Astrocyte of the cerebellum (primary cell): ENCODE measurements at places on chromosomes 16 and 17.

GRCh38 chr17:47224966-47225365 lies 15.8 kb downstream of the MYL4 start:
- DNase-seq = no peak

- no peak for DNase-seq
These were observed 874 bp downstream of the CMTM3 start for GRCh38 chr16:66605177-66605978.

DNA sequence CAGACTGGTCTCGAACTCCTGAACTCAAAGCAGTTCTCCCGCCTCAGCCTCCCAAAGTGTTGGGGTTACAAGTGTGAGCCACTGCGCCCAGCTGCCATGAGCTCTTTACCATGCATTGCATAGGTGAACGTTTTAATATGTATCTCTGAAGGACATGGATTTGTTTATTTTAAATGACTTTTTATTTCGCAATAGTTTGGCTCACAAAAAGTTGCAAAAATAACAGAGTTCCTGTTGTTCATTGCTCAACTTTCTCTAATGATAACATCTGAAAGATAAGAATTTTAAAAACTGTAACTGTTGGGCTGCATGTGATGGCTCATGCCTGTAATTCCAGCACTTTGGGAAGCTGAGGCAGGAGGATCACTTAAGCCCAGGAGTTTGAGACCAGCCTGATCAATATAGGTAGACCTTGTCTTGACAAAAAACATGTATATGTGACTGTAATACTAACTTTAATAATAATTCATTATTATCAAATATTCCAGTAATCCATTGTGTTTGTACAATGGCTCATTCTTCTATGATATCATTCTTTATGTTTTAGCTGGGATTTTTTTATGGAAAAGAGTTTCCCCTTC lies 80.1 kb downstream of the ABCC1 start:
- no peak for DNase-seq

- DNase-seq = peak; percentile 38
These were observed 8.9 kb upstream of the WSCD1 start for GRCh38 chr17:6061290-6061689.

DNA sequence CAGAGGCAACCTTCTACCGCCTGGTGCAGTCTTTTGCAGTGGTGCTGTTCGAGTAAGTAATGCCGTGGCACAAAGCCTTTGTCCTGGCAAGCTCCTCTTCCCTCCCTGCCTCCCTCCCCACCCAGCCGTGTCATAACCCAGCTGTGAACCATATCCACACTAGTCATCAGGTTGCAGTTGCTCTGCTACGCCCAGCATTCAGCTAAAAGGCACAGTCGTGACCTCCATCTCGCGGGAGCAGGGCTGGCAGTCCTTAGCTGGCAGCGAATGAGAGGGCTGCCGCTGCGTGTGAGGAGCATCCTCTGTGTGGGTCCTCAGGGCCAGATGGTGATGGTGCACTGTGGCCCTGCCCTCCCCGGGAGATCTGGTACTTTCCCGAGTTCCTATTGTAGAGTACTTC lies 39.3 kb downstream of the CIBAR2 start:
- DNase-seq = no peak

- no peak for DNase-seq
These were observed 188.4 kb upstream of the TBX2 start for GRCh38 chr17:61211236-61211635.

DNA sequence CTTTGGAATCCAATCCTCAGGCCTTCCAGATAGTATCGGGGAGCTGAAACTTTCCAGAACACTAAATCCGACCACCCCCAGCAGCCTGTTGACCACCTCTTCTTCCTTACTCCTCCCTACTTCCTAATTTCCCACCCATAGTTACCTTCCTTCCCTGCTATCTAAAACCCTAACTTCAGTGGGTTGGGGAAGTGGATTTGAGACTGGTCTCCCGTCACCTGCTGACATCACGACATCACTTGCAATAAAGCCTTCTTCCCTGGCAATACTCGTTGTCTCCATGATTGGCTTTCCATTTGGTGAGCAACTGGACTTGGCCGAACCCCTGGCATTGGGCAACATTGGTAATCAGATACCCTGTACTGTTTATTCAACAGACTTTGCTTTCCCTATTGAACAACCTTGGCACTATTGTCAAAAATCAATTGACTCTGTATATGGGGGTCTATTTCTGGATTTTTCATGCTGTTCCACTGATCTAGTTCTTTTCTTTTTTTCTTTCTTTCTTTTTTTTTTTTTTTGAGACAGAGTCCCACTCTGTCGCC lies 11.8 kb upstream of the FOXK2 start:
- DNase-seq = no peak

DNA sequence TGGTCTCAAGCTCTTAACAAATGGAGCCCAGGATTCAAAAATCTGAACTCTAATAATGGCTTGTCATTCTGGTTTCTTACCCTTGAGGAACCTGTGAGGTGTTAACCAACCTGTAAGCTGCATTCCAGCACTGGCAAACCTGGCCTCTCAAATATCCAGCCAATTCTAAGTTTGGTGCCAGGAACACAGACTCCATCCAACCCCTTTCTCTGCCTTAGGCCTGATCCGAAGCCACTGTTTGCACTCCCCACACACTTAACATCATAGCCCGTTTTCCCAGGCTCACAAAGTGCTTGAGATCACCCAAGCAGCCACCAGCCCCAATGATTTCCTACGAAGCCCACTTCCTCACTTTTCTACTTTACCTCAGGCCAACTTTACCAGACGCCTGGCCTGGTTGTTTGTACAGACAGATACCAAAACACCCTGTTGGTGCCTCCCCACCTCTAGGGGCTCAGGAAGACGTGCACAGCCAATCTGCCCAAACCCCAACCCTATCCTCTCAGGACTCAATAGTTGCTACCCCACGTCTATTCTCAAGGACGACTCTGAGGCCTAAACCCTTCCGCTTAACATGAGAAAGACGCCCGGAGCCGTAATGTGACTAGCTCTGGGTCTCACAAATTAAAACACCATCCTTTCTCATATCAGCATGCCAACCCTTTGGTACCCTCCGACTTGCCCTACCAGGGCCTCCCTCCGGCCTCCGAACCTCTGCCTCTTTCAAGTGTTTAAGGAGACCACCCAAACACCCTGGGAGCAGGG lies 3.2 kb upstream of the PER1 start:
- DNase-seq = no peak

DNA sequence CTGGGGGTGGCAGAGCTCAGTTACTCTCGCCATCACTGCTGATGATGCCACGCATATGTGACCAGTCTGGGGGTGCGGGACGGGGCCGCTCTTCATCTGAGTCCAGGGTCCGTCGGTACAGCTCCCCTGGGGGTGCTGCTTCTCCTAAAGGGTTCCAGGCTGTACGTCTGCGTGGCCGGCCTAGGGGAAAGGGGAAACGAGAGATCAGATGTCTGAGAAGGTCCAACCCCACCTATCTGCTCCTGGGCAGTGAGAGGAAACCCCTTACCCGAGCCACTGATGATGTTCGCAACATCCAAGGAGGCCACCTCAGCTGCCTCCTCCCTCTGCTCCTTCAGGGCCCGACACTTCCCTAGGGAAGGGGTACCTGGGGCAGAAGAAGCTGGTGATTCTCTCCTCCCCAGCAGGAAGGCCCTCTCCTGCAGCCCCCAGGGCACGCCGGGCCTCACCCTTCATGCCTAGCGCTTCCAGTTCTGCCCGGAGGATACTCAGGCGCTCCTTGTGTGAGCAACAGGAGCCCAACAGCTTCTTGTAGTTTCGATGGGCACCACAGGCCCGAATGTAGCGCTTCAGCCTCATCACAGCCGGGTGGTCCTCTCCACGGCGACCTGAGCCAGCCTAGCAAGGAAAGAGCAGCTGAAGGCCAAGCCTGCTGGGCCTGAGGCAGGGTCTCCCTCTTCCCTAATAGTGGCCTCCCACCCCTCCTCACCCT lies 2.1 kb downstream of the HIRIP3 start:
- DNase-seq = no peak

DNA sequence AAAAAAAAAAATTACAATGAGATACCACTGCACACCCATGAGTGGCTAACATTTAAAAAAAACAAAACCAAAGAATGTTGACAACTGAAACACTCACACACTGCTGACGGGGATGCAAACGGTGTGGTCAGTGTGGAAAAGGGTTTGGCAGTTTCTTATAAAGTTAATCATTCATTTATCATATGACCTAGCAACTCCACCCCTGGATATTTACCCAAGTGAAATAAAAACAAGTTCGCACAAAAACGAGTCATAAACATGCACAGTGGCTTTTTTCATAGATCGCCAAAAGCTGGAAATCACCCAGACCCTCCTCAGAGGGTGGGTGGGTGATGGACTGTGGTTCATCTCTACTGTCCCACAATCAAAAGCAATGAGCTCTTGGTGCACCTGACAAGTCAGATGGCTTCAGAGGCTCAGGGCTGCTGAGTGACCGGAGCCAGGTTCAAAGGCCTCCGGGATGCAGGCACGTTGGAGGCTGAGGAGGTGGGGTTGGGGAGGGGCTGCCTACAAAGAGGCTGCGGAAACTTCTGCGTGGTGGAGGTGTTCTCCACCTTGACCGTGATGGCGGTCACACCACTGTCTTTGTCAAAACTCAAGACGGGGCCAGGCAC lies 14.2 kb downstream of the RAB40B start:
- DNase-seq = no peak

GRCh38 chr16:9596788-9597187 lies 505.3 kb downstream of the HAPSTR1 start:
- DNase-seq = no peak

- DNase-seq = peak; percentile 67
These were observed 479.9 kb upstream of the CDH11 start for GRCh38 chr16:65601781-65602180.

DNA sequence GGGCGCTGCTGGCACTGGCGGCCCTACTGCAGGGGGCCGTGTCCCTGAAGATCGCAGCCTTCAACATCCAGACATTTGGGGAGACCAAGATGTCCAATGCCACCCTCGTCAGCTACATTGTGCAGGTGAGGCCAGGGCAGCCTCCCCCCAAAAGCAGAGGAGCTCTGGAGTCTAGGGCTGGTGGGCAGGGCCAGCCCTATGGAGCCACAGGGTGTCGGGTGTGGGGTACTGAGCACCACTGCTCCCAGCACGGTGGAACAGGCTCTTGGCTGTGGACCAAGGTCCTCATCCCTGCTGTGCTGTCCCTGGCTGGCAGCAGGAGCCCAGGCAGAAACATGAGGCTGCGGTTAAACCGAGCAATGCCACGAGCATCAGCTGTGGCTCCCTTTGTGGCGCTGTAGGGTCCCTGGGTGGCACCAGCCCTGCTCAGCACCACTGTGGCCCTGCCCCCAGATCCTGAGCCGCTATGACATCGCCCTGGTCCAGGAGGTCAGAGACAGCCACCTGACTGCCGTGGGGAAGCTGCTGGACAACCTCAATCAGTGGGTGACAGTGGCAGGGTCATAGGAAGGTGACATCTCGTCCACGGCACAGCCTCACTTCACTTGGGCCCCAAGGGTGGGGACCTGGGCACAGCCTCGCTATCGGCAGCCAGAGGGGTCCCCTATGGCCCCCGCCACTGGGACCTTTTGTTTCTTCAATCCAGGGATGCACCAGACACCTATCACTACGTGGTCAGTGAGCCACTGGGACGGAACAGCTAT lies 1.1 kb downstream of the DNASE1 start:
- no peak for DNase-seq

DNA sequence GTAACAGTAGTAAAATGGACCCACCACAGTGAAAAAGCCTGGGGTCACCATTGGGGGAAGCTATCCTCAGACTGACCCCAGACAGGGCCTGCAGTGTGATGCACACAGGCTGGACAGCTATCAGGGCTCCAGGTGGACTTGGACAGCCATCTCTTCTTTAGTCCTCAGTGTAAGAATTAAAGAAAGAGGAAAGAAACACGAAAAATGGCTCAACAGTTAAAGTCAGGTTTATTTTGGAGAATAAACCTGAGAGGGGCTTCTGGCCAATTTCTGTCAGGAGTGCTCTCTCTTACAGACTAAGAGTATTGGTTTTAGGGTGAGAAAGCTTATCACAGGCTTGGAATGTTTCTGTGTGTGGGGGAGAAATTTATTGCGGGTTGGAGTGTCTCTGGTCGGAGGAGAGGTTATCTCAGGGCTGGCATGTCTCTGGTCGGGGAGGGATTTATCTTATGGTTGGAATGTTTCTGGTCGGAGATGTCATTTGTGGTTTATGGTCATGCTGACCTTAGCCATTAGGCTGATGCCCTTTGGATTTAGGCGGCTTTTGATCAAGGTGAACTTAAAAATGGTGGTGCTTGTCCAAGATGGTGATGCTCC lies 10.8 kb upstream of the B4GALNT2 start:
- no peak for DNase-seq

DNA sequence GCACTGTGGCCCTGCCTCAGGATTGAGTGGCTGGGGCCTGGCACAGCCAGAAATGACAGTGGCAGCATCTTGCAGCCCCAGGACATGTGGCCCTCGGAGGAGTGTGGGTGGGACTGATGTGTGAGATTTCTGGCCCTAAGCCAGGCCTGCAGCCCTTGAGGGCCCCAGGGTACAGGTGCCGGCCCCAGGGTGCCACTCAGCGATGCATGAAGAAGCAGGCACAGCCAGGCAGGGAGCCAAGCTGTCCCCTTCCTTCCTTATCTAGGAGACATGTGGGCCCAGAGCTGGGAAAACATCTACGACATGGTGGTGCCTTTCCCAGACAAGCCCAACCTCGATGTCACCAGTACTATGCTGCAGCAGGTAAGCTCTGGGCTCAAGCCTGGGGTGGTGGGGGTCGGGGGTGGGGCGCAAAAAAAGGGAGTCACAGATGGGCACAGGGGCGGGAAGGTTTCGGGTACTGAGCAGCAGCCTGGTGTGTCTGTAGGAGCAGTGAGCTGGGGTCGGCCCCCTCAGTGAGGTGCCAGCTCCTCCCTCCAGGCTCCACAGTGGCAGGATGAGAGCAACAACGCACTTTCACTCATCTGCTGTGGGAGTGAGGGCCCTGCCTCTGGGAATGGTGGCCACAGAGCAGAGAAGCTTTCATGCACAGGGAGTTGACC lies 4.1 kb downstream of the ACE start:
- no peak for DNase-seq

DNA sequence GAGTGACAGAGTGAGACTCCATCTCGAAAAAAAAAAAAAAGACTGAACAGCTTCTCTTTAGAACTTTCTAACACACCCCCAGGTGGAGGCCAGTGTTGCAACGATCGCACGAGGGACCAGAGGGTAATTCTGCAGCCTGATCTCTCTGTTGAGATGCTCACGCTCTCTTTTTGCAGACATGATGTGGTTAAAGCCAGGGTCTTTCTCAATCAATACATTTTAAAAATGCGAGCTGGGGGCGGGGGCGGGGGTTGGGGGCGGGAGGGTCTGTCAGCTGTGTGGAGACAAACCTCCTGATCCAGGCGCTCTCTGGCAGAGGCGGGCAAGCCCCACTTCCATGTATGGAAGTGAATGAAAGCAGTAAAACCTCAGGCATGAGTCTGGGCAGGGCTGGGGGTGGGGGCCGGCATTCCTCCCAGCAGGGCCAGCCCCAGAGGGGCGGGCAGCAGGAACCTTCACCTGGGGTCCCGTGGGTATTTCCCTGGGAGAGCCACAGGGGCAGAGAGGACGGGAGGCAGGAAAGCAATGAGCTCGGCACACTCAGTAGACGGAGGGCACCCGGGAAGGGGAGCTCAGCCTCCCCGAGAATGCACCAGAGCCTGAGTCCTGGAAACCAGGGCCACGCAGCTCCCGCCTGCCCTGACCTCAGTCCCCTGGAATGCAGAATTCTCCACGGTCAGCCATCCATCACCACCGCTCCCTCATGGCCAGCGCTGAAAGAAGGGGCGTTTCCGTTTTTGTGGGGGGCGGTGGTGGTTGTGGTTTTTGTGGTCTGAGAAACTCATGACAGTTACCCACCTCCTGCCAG lies 28.0 kb downstream of the NXN start:
- peak; percentile 91 for DNase-seq
